ENCODE measurements at places on chromosomes 2 and 18.

DNA sequence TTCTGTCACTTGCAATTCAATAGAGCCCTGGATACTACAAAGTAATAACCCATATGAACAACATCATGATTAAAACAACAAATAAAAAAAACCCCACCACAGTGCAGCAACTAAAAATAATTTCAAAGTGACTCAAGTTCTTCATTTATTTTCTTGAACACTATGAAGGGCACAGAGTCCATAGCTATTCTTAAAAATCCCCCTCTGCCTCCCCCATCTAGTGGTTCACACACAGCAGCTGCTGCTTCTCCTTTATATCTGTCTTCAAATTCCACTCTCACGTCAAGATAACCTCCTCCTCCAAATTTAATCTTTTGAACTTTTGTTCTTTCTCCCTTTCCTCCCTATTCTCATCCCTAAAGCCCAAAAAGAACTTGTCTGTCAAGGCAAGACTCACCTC is 591.3 kb downstream of the ZEB2 start:
- DNase-seq: no peak

DNA sequence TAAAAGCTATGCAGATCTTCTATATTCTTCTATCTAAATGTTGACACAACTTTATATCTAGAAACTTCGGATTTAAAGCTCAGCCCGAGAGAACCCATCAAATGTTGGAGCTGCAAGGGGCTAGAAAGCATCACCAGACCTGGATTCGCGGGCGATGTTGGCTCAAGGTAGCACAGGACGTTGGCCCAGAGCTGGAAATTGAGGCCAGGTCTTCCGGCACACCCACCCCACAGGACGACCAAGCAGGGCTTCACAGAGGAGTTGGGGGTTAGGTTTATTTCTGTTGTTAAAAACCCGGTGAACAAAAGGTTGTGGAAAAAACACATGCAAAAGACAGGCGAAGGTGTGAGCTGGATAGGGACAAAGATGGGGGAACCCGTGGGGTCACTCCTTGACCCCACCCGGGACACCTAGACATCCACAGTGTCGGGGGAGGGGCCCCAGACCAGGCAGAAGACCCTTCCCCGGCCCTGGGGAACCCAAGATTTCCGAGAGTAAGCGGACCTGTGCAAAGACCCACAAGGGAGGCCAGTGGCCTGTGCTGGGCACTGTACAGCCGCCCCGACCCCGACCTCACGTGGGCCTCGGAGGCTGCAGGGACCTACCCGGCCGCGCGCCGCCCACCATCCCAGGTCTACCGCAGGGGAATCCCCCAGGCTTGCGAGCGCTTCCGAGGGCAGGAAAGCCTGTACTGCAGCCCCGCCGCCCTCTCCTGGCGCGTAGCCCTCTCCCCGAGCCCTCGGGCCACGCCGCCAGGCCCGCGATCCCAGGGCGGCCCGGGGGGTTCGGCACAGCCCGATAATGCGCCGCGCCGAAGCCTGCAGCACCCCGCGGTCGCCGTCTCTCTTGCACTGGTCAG is 1.8 kb upstream of the AGBL5 start:
- no peak for DNase-seq

GRCh38 chr18:62784966-62785413 is 69.6 kb downstream of the PHLPP1 start:
- DNase-seq: no peak

- peak; percentile 14 for DNase-seq
These were observed 557 bp upstream of the GREB1L start for GRCh38 chr18:21241301-21242048.

Measured in fibroblast of gingiva (primary cell).